ENCODE measurements at places on chromosomes 1 and 21.

DNA sequence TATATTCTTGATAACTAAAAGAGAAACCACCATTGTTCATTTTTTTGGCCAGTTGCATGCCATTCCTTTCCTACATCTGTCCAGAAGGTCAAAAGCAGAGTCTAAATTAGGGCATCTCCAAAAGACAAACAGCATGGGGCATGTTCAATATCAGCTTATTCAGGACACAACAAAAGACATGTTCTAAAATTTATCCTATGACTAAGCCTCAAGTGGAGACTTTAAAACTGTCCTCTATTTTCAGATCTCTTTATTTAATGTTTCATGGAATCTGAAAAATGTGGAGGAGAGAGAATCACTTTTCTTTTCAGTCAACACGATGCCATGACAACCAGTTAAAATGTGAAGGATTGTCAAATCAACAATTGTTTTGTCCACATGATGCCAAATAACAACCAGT, 303.4 kb upstream of the PRMT6 start:
- no peak for DNase-seq

GRCh38 chr1:185668013-185668412, 66.2 kb upstream of the HMCN1 start:
- DNase-seq = no peak

DNA sequence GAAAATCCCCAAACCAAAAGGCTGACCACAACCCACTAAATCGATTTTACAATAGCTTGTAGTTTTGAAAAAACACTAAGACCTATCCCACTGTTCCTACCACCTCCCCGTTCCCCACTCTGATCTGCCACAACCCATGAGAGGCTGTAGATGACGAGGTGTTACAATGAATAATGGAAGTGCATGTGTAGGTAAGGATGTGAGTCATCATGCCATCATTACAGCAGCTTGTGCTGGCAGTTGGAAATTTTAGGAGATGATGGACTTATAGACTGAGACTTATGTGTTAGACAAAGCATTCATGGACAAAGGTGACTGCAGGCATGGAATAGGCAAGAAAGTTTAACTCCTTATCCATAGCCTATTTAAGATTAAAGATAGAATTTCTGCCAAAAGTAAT, 184.7 kb upstream of the CACYBP start:
- peak; percentile 15 for DNase-seq

DNA sequence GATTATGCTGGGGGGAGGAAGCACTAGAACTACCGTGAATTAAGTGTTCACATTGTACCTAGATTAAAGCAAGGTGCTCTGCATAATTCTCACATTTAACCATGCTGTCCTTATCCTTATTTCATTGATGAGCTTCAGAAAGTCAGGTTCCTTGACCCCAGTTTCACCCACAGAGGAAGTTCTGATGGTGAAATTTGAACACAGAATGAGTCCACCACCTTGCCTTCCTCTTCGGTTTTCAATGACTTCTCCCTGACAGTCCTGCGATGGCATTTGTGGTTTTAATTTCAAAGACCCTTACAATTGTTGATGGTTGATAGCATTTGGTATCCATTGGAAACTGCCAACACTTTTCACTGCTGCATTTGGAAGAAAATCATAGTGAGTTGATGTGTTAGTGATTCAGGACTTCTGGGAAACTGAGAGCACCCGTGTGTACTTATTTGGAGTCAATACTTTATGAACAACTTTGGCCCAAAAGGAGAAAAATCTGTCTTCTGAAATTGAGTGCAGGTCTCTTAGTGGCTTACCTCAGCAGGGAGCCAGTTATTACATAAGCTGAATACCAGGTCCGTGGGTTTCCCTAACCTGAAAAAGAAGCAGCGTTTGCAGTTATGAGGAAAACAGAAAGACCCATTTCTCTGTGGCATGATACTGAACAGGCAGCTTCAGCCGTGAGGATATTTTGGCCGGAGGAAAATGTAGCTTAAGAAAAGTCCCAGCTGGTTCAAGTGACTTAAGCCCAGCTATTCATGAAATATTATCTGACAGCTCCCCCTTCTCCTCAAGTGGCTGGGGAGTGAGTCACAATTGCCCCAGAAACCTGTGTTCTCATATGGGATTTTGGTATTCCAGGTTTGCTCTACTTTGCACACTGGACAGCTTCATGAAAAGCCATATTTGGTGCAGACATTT, 47.5 kb downstream of the ROR1 start:
- DNase-seq = no peak

GRCh38 chr1:246304484-246305259, 202.4 kb downstream of the SMYD3 start:
- DNase-seq = no peak

DNA sequence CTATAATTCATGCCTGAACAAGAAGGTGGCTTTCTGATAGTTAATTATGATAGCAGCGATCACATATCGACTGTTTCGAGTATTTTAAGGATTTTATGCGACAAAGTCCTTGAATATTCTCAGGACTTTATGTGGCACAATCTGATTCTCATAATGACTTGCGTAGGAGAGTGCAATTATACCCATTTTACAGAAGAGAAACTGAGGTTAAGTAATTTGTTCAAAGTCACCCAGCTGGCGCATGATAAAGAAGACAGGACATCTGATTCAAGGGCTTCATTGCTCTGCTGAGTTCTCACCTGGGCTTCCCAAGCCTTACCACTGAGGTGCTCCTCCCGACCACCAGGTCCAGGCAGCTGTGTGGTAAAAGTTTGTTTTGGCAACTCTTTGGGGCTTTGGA, 1.8 kb downstream of the CRCT1 start:
- DNase-seq = no peak

- no peak for DNase-seq
These were observed 1.6 kb downstream of the CLIC6 start for GRCh38 chr21:34670220-34670961.

- DNase-seq = no peak
These were observed 2.9 kb downstream of the TTC22 start for GRCh38 chr1:54798206-54798605.

DNA sequence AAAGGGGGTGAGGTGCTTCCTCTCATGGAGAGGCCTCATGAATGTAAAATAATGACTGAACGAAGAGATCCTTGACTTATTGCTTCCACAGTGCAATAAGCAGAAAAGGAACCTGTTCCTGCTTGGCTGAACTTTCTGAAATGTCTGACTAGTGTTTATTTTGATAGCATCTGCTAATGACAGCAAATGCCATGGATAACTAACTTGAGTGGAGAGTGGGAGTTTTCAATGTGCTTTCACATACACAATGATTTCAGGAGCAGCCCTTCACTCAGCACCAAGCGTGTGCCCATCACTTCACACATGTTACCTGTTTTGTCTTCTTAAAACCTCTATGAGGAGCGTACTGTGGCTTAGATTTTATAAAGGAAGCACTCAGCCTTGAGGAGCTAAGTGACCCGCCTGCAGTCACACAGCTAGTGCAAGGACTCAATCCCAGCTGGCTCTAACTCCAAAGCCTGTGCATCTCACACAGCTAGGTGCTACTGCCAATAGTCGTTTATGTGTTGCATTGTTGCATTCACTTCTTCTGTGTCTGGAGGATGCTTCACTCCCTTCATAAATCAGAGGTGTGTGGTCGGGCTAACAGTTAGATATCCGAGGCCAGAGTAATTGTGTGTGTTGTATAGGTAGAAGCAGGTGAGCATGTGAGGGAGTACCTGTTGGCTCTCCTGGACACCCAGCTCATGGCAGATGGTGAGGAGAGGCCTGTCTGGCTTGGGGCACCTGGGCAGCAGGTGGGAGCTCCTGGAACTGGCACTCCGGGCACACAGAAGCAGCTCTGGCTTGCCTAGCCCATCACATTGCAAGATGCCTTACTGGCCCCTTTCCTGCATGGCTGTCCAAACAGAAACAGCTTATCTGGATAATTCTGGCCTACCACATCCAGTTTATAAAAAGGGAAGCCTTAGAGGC, 12.8 kb downstream of the CASQ2 start:
- no peak for DNase-seq

- no peak for DNase-seq
These were observed 25.6 kb downstream of the LDLRAP1 start for GRCh38 chr1:25568834-25569596.

DNA sequence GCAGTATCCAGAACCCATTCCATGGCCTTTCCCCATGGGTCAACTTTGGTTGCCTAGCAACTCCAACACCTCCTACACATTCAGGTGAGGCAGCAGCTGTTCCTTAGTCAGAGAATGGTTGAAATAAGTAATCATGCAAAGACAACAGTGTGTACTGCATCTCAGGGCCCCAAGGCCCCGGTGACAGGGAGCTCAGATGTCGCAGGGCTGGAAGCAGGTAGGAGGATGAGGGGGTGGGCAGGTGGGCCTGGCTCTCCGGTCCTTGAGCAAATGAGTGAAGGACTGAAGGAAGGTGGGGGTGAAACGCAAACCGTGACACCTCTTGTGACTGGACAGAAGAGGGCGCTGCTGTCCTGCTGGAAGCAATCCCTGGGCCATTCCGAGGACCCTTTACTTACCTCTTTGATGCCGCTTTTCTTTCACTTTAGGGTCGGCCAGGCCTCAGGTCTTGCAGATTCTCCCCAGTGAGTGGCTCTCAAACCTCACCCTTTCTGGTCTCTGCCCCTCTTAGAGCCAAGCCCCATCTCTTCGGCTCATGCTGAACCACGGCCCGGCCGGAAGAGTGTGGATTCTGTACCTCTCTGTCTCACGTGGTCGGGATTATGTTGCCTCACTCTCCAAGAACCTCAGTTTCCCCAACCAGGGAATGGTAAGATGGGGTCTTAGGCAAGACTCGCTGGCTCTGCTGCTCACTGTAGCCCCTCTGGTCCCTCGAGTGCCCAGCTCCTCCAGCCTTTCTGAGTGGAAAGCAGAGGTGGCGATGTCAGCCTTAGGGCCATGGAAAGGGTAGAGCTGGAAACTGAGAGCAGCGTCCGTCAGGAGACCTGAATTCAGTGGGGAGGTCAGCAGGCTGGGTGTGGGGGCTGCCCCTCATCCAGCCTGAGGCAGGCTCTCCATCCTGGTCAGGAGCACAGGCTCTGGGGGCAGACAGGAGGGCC, 5.6 kb upstream of the KCNA10 start:
- peak; percentile 24 for DNase-seq

DNA sequence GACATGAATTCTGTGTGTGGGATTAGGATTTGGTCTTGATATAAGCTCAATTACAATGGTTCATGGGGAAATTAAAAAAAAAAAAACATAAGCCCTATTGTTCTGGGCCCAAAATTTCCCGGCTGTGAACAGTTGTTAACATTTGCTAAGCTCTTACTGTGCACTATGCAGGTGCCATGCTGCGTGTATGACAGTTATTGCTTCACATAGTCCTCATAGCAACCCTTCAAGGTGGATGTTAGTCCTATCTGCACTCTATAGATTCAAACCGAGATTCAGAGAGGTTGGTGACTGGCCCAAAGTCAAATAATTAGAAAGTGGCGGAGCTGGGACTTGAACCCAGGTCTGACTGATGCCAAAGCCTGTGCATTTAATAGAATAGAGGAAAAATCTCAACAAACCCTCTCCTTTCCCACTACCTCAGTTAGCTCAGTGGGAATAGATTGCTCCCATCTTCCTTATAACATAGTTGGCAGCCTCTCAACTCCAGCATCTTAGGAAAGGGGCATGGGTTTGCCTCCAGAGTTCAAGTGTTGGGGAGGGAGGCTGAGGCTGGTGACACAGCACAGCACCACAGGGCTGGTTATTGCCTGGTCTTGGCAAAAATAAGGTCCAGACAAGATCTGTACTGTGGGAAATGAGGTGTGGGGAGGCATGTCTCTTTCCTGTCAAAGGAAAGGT, 55.0 kb upstream of the GCLM start:
- no peak for DNase-seq

DNA sequence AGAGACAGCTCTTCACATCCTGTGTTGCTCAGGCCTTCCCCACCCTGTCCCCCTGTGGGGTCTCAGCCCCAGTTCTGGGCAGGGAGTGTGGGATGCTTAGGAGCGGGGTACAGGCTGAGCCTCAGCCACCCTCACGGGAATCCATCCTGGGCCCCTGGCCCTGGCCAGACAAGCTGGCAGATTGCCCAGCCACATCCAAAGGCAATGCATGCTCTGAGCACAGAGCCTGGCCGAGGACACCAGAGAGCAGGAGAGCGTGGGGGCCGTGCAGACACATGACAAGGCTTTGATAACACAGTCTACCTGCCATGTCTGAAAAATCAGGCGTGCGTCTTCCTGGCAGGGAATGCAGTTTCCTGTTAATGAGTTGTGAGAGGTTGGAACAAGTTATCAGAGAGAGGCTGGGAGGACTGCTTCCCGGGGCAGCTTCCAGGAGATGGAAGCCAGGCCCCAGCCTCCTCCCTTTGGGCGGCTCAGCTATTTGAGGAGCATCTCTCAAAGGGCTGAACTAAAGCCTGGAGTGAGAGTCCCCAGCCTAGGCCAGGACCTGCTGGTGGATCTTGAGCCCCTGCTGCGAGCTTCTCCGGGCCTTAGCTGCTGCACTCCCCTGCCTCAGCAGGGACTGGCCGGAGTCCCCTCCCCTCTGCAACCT, 72.2 kb upstream of the SELENON start:
- no peak for DNase-seq

DNA sequence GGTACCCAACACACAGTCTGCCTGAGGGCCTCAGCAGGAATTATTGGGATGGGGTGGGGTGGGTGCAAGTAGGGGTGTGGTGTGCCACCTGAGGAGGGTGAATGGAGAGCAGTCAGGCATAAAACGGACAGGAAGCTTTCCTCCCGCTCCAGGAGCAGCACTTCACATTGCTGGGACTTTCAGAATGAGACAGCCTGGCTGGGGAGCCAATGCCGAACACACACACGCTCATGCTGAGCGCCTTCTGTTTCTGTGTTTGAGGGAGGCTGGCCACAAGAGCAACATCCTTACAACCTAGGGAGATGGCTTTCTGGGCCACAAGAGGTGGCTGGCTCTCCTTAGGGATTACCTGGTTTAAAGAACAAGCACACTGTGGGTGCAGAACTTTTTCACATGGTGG, 98.0 kb downstream of the LAMC2 start:
- DNase-seq = no peak

DNA sequence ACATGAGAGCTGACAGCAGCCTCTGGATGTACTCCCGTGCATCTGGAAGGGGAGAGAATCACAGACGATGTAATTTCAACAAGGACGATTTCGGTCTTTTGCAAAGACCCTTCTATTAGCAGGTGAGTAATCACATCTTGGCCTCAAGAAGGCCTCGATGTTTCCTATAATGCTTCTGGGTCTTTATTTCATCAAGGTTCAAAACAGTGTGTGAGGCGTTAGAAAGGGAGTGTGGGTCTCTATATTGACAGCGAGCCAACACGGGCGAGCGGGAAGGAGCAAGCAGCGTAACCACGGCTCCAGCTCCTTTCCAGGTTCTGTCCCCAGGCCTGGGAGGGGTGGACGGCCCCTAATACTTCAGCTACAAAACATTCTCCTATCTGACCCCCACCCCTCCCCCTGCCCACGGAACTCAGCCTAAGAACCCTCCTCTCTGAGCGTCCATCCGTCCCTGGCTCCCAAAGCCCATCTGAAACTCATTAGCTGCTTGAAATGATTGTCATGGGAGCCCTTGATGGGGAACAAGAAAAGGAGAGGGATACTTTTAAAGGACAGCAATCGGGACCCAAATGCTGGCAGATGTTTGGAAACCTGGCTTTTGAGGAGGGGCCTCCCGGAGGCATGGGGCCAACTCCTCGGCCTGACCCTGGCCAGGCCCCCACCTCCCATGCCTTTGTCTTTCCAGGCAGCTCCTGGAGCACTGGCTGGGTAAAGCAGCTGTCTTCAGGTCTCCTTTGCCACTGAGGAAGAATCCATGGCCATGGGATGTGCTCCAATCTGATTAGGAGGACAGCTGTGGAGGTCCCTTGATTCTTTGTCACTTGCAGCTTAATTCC, 250.8 kb downstream of the FOXD2 start:
- DNase-seq = no peak
